ENCODE measurements at places on chromosomes 11 and 22.

DNA sequence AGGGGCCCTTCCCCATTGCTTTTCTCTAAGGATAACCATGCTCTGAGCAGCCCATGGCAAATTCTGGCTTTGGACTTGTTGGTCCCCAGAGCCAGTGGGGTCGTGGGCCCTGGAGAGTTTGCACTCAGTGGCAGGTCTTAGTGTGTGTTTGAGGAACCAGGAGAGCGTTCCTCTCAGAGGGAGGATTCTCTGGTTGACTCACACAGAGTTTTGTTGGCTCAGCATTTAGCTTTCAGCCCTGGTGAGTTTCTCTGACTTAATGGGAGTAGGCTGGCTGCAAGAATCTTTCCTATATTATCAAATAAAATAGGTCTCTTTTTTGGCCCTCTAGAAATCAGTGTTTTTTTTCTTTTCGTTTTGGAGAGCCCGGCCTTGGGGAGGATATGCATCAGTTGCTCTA lies 20.9 kb downstream of the ST14 start:
- peak; percentile 22 for DNase-seq

DNA sequence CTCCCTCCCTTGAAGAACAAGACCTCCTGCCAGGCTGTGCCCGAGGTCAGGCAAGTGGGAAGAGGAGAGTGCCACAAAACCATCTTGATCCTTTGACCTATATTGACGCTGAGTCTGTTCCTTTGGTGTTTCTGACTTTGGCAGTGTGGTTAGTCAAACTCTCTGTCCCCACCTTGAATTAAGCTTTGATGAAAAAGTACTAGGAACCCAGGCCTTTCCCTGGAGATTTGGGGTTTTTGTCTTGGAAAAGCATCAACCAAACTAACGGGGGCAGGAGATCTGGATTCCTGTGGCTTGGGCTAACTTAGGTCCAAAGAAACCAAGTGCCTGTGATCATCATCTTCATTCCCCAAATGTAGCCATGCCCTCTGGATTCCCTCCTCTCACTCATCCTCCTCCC lies 40.4 kb downstream of the ARFGAP2 start:
- no peak for DNase-seq

DNA sequence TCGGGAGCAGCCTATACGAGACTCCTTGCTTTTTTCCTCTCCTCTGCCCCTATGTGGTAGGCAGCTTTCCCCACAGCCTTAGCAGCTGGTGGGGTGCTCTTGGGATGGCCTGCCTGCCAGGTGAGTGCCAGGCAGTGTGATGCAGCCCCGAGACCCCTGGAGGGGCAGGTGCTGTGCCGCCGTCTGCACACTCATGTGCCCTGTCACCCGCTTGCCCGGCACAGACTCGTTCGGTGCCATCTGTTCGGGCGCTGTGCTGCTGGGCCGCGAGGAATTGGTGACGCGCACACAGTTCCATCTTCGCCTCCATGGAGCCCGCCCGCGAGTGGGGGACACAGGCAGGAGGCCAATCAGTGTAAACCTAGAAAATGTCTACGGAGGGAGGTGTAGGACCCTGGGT lies 15.1 kb downstream of the TRMU start:
- DNase-seq, result no peak

GRCh38 chr11:9362393-9362863 lies 22.0 kb upstream of the IPO7 start:
- no peak for DNase-seq

DNA sequence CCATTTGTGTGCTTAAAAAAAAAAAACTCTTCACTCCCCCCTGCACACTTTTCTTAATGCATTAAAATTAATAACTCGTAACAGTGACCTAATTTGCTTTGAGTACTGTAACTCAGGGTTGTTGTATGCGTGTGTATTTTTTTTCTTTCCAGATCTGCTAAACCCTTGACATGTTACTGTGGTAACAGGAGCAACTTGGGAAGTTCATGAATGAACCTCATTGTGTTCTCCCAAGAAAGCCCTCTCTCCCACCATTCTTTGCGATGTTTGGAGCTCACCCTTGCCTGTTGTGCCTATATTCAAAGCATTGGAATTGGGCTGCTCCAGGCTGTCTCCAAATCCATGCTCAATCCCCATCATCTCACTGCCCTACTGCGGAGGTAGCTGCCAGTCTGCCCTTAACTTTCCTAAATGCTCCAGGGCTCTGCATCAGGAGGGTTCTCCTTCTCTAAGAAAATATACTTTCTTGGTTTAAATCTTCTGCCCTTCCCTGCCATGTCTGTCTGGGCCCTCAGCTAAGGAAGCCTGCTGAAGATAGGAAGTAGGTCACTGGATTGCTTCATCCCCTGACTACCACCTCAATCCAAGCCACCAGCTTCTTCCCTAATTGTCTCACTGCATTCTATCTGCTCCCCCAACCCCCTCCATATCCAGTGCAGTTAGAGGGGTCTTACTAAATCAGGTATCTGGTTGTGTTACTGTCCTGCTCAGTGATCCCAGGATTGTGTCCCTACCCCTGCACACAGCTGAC lies 70.3 kb downstream of the KIRREL3 start:
- DNase-seq, result no peak

DNA sequence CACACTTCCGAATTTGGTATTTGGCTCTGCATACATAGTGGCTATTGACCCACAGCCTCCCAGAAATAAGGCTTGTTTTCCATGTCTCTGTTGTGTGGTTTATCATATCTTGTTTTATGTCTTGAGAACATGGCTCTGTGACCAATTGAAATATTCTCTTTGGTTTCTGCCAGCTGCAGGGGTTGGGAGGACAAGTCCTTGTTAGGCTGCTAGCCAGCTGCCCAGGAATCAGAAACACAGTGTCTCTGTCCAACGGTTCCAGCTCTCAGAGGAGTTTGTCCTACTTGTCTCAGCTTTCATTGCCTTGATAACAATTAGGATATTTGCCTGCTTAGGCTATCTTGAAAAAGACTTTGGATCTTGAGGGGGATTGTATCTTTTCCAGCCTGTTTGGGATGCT lies 6.0 kb upstream of the SLC7A4 start:
- no peak for DNase-seq

- DNase-seq, result no peak
These were observed 77.4 kb downstream of the FAM168A start for GRCh38 chr11:73520353-73521061.

GRCh38 chr11:125388611-125389010 lies 107.5 kb downstream of the FEZ1 start:
- no peak for DNase-seq

DNA sequence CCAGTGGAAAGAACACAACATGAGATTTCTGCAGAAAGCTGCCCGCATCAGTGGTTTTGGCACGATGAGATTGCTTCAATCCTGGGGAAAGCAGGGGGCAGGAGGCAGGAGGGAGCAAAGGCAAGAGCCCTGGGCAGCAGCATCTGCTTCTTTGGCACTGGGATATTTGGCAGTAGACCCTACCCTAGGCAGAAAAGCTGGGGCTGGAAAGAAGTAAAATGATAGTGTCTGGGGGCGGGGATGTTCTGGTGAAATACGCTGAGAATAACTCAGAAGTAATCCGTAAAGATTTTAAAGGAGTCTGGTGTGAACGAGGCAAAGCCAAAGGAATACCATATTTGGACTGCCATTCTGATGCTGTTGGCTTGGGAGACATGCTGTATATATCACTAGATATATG lies 62.0 kb downstream of the FAM76B start:
- no peak for DNase-seq

DNA sequence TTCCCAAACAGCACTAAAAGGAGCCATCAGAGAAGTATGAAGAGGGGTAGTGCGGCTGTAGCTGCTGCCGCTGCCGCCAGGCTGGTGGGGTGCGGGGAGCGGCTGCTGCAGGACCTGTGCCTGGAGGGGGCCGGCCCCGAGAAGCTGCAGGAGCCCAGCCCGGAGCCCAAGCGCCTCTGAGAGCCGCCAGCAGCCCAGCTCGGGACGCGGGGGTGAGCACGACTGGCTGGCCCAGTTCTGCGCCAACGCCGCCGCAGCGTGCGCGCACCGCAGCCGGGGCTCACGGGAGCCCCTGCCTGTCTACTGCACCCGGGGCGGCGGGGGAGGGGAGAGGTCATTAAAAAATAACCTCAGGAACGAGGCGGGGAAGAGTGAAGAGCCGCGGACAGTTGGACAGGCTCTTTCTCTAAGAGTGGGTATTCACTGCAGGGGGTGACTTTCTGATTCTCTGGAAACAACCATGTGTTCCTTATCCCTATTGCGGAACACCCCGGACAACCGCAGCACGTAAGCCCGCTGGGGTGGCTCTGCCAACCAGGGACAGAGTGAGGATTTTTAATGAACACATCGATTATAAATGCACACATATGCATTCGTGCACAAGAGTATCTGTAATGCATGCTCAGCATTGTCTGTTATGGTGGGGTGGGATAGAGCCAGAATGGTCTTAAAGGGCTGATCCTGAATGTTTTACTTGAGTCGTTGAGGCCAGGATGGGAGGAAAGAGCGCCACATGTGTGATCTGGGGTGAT lies 453 bp downstream of the GAS2 start:
- DNase-seq, result no peak

DNA sequence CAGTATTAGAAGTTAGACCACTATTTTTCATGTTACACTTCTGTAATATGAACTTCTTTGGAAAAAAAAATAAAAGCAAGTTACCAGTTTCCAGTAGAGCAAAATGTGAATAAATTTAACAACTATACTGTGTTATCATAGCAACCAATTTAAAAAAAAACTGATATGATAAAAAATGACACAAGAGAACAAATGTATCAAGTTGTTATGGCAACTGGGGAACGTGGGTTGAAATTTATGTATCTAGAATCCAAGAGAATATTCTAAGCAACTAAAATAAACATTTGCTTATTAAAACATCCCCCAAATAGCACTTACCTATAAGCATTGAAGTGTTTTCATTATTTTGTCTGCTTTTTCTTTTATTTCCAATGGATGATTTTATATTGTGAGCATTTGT lies 442.4 kb downstream of the DLG2 start:
- no peak for DNase-seq

DNA sequence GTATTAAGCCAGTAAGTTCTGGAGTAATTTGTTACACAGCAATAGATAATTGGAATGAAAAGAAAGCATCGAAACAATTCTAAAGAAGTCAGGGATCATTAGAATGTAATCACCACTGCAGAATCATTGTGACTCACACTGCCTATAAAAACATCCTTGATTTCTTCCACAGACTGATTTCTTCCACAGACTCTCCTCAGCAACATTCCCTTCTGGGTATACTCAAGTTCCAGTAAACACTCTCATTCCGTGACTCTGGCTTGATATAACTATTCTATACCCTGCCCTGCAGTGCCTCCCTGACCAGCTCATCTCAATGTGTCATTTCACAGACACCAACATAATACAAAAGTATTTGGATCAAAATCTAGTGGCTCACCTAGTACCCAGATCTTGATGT lies 120.5 kb downstream of the BBOX1 start:
- no peak for DNase-seq

- no peak for DNase-seq
These were observed 23.7 kb upstream of the OR5B12 start for GRCh38 chr11:58465690-58466089.

- DNase-seq, result peak; percentile 89
These were observed at the start of gene BAD for GRCh38 chr11:64284048-64284961. BAD (minus strand) TSS chr11:64284665; CDS start chr11:64284368, 297 bp downstream.

DNA sequence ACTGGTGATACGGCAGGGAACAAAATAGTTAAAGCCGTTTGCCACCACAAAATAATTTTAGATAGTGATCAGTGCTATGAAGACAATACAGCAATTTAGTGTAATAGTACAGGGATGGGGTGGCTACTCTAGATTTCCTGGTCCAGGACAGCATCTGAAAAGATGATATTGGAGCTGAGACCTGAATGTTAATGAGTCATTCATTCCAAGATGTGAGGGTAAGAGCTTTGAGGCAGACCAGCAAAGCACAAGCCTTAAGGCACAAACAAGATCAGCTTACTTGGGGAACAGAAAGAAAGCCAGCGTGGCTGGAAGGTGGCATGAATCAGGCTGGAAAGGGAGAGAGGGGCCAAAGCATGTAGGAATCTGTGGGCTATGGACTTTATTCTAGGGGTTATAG lies 132.3 kb downstream of the TRIM44 start:
- DNase-seq, result no peak

GRCh38 chr11:65432686-65433582 lies 10.3 kb downstream of the NEAT1 start:
- peak; percentile 33 for DNase-seq

DNA sequence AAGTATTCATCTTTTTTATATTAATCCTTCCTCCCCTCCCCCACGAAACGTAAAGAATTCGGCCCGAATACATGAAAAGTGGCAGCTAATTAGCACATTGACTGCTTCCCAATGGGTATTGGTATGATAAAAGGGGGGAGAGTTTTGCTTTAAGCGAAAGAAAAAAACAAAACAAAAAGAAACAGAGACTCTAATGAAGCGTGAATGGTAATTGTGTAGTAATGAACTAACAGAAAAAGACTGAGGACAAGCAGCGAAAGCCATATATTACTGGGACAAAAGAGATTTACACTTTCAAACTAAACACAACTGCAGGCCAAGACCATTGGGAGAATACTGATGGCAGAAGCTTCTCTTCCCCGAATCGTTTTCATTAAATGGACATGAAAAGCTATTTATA lies 2.5 kb downstream of the DBX1 start:
- DNase-seq, result no peak

DNA sequence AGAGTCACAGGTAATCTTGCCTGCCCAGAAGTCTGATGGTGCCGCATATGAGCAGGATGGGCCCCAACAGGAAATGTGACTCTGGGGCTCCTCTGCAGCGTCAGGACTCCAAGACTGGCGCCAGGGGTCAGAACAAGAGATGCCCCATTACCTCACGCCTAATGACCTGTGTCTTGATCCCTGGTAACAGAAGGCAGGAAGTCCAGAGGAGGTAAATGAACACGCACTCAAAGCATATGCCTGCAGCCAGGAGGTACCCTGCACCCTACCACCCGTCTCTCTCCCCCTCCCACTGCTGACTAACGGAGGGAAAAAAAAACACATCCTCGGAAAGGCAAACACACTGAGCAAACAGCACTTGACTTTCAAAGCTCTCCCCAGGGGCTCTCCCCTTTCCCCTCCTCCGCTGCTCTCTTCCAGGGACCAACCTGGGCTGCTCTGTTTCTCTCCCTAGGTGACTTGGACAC lies 37.3 kb downstream of the ABCC8 start:
- no peak for DNase-seq

GRCh38 chr22:35102663-35103062 lies 36.7 kb downstream of the ISX start:
- peak; percentile 74 for DNase-seq

DNA sequence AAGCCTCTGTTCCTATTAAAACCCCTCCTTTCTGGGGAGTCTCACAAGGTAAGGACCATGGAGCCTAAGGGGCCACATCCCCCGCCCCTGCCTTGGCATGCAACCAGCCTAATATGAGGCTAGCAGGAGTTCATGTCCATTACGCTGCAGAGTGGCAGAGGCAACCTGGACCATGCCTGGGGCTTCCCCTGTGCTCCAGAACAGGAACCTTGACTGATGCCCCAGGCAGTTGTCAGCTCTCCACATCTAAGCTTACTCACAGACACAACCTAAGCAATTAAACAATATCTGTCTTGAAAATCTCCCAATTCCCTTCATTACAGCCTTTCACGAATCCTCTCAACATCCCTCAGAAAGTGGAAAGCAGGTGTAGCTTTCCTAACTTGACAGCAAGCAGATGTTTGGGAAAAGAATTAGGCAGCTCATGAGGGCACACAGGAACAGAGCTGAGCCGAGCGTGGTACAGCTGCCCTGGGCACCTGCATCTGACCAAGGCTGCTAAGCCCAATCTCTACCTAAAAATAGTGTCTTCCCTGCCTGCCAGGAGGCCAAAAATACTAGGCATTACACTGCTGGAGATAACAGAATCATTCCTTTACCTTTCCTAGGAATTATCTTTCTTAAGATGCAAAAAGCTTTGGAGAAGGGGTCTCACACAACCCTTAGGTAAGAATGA lies 20.8 kb downstream of the C11orf71 start:
- no peak for DNase-seq

All from ACHN (cell line).